Activated CD4-positive, alpha-beta T cell treated with anti-CD3 and anti-CD28 coated beads, Interleukin-2, amount 50 U/mL, for 16 hours (primary cell): ENCODE measurements at places on chromosomes 13 and 19.

GRCh38 chr19:46931202-46931601, 70.4 kb downstream of the ARHGAP35 start:
- no peak for DNase-seq

- DNase-seq, result no peak
These were observed 1.6 kb upstream of the PCDH8 start for GRCh38 chr13:52850072-52850395.

- DNase-seq, result no peak
These were observed 16.7 kb upstream of the PLPP2 start for GRCh38 chr19:307793-308420.

- DNase-seq, result no peak
These were observed 1.5 kb downstream of the CERS1 start for GRCh38 chr19:18894254-18895037.

DNA sequence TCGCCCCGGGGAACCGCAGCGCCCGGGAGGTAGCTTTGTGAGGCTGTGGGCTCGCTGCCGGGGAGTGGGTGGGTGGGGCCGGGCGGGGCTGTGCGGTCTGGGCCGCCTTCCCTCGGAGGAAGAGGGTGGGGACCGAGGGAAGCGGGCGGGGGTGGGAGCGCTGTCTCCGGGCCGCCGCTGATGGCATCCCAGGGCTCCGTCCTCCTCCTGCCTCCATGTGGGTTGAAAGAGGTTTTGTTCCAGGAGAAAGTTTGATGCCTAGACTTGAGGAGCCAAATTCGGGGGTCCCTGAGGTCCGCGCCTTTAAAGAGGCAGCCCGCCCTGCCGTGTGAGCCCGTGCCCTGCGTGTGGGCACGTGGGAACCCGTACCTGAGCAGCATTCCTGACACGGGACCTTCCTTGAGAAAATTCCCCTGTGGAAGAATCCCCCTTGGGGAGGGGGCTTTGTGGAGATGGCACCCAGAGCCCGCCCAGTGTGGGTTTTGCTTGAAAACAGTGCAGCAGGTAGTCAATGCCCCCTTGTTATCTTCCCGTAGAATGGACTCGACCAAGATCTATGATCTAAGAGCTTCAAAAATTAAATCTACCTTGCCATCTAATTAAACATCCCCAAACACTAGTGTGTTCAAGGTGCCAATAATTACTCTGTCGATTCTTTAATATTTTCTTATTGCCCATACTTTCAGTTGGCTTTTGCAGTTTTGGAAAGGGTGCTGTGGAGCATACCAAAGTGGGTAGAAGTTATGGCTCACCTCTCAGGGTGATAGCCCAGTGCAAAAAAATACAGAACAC, 107.8 kb downstream of the RXFP2 start:
- DNase-seq, result no peak

GRCh38 chr13:20727856-20728255, 24.4 kb downstream of the IL17D start:
- no peak for DNase-seq

GRCh38 chr19:6811906-6812305, 39.4 kb downstream of the VAV1 start:
- DNase-seq, result peak; percentile 42

- no peak for DNase-seq
These were observed 5.1 kb upstream of the FCER2 start for GRCh38 chr19:7706955-7707456.

GRCh38 chr13:106919638-106920037, 351.7 kb upstream of the ARGLU1 start:
- DNase-seq, result no peak

GRCh38 chr19:45564131-45564780, 20.3 kb downstream of the OPA3 start:
- no peak for DNase-seq

GRCh38 chr19:928471-929202, 2.8 kb downstream of the ARID3A start:
- no peak for DNase-seq

GRCh38 chr19:12664406-12665280, 1.9 kb downstream of the MAN2B1 start:
- no peak for DNase-seq

DNA sequence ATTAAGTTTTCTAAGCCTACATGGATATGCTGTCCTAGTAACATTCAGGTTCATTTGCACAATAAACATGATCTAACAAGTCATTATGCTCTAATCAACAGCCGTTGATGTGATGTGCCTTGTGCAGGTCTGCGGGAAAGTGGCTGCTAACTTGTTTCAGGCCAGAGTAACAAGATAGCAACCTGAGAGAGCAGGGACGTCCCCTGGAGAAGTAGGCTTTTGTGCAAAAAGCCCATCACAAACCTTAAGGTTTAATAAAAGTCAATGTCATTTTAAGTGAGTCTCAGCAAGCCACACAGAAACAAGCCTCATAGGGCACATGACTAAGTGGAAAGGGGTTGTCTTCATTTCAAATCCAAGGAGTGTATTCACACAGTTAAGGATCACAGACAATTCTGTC, 17.6 kb downstream of the FOXO1 start:
- DNase-seq, result no peak

GRCh38 chr13:75481176-75482069, 546 bp downstream of the TBC1D4 start:
- no peak for DNase-seq

DNA sequence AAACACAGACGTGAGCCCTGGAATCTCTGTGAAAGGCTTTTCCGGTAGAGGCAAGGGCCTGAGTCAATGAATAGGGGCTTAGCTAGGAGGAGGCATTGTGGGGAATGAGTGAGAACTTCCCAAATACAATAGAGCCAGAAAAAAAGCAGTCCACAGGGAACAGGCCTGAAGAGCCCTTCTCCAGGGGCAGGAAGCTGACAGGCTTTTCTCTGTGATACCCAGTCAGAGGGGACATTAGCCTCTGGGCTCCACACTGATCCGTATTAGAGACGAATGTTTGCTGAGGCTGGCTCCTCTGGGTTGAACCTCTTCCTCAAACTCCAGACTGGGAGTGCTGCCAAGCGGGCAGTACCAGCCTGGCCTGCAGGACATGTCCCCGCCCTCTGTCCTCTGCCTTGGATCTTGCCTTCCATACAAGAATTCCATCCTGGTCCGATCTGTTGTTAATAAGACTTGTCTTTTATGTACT, 2.3 kb downstream of the DHRS12 start:
- DNase-seq, result no peak

DNA sequence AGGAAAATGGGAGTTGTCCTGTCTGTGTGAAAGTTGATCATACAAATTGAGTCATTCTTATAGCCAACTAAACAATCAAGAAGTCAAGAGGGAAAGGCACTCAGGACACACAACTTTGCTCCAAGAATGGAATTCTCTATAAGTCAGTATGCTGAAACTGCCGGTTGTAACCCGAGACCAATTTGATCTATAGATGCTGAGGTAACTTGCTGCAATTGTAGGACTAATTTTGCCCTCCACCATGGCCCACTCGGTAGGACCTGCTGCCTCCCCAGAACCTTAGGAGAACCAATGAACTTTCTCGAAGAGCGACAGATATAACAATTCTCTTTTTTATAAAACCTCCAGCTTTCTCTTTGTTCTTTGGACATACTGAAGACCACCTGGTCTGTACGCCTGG, 157.0 kb downstream of the RNF17 start:
- no peak for DNase-seq

DNA sequence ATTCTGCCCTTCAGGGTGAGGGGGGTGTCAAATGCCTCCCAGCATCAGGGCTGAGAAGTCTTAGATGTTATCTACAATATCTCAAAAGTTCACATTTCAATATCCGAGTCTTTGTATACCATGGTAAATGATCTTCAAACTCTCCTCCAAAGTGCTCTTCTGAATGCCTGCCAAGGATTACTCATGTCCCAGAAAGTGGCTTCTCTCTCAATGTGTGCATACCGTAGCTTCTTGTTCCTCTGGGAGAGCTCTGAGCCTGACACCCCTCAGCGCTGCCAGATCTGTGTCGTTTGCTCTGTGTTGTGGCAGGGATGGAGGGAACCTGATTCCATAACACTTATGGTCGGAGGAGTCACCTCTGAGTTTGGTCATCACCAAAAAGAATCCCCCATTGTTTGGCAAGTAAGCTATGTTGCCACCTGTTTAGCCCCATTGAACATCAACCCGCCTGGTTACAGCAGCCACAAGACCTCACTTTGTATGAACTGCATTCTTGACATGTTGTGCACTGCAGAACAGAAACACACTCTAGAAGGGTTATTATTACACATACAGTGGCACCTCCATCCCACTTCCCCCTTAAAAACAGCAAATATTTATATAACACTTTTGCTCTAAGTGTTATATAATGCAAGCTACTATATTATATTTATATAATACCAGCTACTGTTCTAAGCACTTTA, 163.1 kb upstream of the MIR17HG start:
- no peak for DNase-seq
